CD4-positive, alpha-beta T cell treated with Interleukin-15 for 4 hours (primary cell): ENCODE measurements at places on chromosomes 16 and 17.

- DNase-seq: no peak
Observed at GRCh38 chr17:1868090-1868489, 38.3 kb downstream of the RPA1 start.

GRCh38 chr16:76696876-76697275 is 419.7 kb downstream of the CNTNAP4 start:
- DNase-seq: no peak

DNA sequence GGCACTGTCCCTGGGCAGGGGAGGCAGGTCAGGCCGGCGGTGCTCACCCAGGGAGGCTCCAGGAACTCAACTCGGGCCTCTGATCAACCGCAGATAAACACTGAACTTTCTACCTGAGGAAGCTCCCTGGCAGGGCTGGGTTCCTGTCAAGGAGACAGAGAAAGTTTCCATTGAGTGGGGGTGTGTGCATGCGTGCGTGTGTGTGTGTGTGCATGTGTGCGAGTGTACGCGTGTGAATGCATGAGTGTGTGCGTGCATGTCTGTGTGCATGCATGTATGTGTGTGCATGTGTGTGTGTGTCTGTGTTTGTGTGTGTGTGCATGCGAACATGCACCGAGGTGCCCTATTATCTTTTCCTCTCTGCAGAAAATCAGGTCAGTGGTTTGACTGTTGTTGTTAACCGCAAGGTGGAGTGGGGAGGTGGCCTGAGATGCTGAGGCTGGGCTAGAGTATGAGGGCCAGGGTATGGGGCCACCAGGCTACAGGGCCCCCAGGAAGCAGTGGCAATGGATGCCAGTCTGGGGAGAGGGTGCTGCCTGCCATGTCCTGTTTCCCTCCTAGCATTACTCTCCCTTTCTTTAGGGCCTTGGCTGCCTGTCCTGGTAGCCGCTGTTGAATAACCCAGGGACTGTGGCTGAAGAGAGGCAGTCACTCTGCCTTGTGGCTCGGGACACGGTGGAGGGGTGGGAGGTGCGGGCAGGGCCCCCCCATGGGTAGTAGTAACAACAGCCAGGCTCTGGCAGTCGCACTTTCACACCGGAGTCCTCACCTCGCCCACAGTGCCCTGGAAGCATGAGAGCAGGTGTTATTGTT is 24.0 kb downstream of the CCR7 start:
- DNase-seq: peak; percentile 66

DNA sequence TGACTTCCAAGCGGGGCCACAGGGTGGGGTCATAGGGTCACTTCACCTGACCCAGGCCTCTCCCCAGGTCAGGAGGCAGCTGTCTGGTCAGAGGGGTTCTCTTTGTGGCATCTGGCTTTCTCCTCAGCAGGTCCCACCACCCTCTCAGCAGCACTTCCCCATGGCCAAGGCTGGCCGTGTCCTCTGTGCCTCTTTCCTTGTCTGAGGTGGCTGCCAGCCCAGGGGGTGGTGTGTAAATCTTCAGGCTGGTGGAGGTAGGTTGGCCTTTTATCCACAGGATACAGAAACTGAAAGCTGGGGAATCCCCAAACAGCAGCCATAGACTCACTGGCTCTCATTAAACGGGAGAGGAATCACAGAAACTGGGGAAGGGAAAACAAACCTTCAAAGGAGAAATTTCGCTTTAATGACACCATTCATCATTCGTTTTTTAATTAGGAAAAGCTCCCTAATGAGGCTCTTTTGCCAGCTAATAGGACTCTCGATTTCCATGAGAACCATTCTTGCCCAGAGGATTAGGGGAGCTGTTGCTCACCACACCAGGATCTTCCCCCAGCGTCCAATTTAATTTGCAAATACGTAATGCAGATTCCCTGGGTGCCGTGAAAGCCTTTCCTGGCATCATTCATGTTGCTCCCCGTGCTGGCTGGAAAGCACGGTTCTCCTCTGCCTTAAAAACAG is 18.0 kb downstream of the C17orf75 start:
- DNase-seq: peak; percentile 36

DNA sequence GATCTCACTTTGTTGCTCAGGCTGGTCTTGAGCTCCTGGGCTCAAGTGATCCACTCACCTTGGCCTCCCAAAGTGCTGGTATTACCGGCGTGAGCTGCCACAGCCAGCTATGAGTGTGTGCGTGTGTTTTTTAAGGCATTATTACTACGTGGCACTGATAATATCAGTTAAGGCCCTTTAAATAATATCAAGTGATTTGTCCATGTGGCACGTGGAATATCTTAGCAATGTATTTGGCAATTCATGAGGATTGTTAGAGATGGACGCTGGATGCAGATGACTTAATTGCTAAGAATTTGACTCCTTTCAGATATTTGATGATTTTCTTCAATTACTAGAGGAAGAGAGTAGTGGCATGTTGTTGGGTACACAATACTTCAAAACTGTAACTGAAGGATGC is 25.5 kb upstream of the PMP22 start:
- no peak for DNase-seq

GRCh38 chr16:53692146-53692545 is 11.5 kb downstream of the RPGRIP1L start:
- no peak for DNase-seq

GRCh38 chr17:75245011-75245410 is 16.4 kb downstream of the GGA3 start:
- DNase-seq: no peak

- DNase-seq: no peak
Observed at GRCh38 chr17:1590029-1590746, 27.6 kb upstream of the PITPNA start.

DNA sequence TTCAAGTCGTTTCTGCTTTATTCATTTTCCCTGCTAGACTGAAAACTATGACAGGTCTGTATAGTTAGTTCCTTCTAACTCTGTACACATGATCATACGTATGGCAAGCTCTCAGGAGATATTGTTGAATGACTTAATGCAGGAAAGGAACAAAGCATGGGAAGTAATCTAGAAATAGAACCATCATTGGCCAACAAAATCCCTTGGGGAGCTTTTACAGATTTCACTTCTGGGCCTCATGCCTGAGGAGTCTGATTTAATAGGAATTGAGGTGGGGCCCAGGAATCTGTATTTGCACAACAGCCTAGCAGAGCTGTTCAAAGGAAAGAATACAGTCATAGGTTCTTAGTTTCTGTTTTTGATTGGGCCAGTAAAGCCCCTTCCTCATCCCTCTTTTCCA is 229.2 kb downstream of the MAP2K6 start:
- no peak for DNase-seq

GRCh38 chr16:14377326-14377725 is 252.7 kb downstream of the PARN start:
- DNase-seq: no peak

GRCh38 chr16:28290859-28291254 is 1.5 kb upstream of the SBK1 start:
- no peak for DNase-seq

DNA sequence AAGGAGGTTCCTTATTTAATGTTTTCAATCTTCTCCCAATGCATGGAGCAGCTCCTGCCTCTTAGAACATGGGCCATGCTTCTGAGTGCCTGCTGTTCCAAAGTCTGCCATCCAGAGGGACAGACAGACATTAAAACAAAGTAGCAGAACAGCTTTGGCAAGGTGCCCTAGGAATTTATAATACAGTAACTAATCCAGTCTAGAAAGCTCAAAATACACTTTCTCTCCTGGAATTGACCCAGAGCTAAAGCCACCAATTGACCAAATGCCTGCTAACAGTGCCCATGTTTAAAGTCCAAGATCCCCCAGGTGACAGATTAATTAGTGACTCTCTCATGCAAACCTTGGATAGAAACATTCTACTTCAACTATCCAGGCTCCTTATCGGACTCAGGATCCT is 11.1 kb upstream of the CHRNE start:
- no peak for DNase-seq

DNA sequence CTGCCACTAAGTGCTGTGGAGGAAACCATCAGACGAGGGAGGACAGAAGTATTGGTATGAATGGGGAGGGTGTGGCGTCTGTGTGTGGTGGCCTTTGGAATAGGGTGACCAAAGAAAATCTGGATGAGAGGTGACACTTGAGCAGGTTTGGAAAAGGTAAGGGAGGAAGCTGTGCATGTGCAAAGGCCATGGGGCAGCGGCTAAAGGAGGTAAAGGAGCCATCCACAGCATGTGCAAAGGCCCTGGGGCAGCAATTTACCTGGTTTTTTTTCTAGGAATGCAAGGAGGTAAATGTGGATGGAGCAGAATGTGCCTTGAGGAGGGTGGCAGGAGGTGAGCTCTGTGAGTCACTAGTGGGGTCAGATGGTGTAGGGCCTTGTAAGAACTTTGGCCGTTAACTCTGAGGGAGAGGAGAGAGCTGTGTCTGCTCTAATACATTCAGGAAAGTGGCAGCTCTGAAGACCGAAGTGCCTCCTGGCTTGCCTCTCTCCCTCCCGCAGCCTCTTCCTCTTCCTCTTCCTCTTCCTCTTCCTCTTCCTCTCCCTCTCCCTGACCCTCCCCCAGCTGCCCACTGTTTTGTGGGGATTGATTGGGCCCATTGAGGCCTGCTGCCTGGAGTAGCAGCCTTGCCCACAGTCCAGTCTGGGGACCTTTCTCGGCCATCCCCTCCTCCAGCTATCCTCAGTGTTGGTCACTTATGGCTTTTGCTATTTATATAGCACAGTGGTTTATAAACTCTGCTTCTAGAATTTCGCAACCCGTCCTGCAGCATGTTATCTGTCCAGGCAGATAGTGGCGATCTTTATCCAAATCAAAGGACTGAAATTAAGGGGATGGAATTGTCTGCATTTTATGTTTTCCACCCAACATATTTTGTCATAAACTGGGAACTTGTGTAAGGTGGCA is 38.7 kb downstream of the CMIP start:
- DNase-seq: no peak

- no peak for DNase-seq
Observed at GRCh38 chr17:38669520-38669919, 5.2 kb downstream of the EPOP start.

DNA sequence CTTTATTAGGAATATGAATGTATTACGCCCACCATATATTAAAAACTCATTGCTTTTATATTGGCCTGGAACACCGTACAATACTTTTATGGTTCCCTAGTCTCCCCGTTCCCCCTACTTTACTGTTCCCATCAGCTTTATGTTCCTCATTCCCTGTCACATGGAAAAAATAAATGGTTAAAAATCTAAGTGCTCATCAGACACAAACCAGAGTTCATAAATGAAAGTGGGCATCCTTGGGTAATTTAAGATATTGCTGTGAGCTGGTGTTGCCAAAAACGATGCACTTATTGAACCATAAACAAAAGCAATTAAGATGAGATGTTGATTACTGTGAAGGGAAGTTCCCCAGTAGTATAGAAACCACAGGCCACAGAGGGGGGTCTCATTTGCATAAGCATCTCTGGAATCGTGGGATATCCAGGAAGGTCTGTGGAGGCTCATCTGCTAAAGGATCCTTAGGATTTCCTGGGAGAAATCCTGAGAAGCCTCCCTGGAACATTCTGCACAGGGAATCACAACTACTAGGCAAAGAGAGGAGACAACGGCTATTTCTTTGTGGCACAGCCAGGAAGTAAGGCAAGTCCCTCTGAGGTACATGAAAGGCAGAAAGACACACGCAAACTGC is 591.4 kb upstream of the CDH11 start:
- DNase-seq: no peak

DNA sequence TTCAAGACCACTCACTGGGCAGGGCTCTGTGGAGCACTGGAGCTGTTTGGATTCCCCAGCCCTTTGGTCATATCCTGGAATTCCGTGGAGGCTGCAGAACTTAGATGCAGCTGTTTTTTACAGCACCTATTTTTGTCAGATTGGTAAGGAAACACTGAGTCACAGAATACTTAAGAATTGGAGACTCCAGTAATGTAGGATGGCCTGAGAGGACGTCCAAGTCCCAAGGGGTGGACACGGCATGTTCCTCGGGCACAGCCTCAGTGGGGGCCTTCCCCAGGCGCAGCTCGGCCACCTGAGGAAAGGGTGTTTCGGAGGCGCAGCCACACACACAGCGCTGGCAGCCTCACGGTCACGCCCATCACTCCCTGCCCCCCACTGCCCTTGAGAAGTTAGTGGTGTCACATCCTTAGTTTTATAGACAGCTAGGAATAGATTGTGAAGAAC is 14.8 kb downstream of the PLD6 start:
- no peak for DNase-seq

DNA sequence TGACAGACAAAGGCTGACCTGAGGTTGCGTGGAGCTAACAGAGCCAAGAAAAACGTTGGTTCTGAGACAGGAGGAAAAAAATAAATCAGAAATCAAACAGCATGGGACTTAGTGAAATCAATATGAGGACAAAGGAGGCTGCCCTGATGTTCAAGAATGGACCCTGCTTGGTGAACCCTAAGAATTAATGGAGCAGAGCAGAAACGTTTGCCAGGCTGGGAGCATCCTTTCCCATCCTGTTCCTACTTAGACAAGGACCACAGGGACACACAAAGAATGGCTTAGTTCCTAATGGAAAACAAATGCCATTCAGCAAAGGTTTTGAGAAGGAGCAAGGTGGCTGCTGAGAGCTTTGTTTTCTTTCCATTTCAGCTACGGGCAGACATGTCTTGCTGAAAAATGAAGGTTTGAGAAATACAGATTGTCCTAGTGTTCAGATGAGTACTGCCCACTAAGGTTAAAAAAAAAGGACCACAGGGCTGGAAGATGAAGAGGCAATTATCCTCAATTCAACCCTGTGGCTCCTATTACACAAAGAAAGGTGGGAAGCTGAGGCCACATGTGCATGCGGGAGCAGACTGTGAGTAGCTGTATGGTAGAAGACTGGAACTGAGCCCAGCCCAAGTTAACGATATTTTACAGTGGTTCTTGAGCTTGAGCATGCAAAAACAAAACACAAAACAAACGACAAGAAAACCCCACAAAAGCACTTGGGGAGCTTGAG is 230.1 kb downstream of the SLC39A11 start:
- DNase-seq: no peak

- no peak for DNase-seq
Observed at GRCh38 chr17:19408346-19408710, 2.7 kb upstream of the RNF112 start.

DNA sequence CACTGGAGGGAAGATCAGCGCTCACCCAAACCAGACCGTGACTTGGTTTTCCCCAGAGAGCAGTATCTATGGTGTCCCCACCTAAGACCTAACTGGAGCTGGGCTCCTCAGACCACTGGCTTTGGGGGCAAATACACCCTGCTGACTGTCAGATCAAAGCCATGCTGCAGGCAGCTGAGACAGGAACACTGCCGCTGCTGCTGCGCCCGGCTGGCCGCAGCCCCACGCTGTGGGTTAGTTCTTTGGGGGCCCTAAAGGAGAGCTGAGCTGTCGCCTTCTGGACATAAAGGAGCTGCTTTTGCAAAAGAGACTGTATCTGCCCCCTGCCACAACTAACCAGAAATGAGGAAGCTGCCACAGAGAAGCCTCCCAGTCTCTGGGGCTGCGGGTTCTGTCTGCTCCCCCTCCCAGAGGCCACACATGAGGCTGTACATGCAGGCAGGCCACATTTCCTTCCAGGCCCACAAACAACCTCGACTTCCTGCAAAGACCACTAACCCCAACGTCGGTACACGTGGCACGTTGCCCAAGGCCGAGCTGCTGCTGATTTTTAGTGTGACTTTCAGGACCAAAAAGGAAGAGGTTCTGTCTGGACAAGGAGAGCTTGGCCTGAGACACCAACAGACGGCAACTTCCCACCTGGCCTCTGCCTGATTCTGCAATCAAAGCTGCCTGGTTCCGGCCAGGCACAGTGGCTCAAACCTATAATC is 18.2 kb upstream of the ABR start:
- DNase-seq: peak; percentile 59

GRCh38 chr16:67207249-67208091 is 8.5 kb downstream of the ELMO3 start:
- no peak for DNase-seq
